ENCODE measurements at places on chromosomes 6 and 20. TPM values are rescaled to one million over a fixed set of nuclear protein-coding genes. Genes with fewer than 3 reads are reported as not detected.

- no peak for DNase-seq
Measured at GRCh38 chr20:51244466-51244865, 221.6 kb upstream of the KCNG1 start.

DNA sequence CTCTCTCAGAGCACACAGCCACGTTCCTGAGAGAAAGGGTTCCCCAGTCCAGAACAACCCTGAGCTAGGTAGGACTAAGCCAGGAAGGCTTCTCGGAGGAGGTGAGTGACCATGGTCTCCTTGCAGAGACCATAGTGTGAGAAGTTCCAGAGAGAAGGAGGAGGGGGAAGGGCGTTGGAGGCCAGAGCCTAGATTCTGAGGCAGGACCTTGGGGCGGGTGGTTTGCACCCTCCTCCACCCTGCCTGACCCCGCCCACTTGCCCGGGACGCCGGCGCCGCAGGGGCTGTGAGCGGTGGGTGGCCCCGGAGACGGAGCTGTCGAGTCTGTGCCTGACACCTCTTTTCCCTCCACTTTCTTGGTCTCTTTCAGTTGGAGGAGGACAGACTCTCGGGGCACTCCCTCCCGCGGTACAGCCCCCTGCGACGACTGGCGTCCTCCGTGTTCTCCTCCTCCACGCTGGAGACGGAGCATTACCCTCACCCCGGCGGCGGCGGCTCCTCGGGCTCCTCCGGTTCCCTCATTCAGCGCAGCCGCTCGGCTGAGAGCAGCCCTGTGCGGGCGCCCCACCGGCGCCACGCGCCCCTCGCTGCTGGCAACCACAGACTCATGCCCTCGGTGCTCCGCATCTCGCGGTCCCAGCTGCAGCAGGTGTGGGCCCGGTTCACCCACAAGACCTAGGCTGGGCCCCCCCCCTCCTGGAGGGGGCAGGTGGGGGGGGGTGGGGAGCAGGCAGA lies 26.2 kb downstream of the TTBK1 start:
- no peak for DNase-seq

DNA sequence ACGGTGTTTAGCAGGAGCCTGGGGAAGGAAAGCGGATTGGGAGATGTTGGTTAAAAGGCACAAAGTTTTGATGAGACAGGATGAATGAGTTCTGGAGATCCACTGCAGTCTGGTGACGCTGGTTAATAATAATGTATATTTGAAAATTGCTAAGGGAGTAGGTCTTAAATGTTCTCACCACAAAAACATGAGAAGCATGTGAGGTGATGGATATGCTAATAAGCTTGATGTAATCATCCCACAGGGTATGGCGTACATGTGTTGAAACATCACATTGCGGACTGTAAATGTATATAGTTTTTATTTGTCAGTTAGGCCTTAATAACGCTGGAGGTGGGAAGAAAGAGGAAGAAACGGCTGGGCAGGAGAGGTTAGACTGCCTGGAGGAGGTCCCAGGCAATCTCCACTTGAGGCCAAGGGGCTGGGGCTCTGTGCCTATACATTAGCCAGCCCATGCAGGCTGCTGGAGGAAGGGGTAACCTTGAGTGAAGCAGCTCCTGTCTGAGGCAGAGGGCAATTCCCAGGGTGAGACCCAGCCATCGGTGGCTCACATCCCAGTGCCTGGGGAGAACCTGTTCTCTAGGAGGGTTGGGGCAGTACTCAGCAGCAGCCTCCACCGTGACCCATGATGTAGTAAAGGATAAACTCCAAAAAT lies 188.2 kb upstream of the QKI start:
- DNase-seq = no peak

GRCh38 chr6:17552861-17553260 lies 47.2 kb upstream of the FAM8A1 start:
- no peak for DNase-seq

DNA sequence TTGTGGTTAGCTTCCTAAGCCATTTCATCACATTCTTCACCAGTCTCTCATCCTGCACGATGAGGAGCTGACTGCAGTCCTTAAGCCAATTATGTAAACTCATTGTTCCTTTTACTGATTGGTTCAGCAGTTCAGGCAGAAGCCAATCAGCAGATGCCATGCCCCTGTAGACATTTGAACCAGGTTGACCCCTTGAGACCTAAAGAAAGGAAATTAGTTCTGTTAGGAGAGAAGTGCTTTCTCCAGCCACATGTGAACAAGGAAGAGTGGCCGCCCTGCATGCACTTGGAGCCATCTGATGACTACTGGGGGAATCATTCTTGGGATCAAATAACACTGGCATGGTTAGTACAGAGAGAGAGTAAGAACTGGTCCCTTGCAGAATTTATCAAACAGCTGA lies 535.2 kb upstream of the ID4 start:
- DNase-seq = no peak

- no peak for DNase-seq
Measured at GRCh38 chr6:47419621-47420020, 58.0 kb upstream of the CD2AP start.

DNA sequence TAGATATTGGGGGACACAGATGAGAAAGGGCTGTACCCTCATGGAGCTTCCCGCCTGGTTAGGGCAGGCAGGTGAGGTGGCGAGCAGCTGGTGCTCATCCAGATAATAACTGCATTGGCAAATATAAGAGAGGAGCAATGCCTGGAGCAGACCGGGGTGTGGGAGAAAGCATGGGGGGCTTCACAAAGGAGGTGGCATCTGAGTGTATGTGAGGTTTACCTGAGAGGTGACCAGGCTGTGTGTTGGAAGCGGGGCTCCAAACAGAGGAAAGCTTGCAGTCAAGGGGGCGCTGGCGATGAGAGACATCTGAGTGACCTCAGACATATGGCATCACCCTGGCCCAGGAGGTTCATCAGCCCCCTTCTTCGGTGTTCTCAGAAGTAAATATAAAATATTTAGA lies 72.1 kb upstream of the PMEPA1 start:
- DNase-seq = no peak

- DNase-seq = no peak
Measured at GRCh38 chr6:124857746-124858145, 104.5 kb upstream of the RNF217 start.

- DNase-seq = no peak
Measured at GRCh38 chr20:61739086-61739831, 326.4 kb downstream of the TAF4 start.

- no peak for DNase-seq
Measured at GRCh38 chr6:68976260-68976659, 341.2 kb downstream of the ADGRB3 start.

DNA sequence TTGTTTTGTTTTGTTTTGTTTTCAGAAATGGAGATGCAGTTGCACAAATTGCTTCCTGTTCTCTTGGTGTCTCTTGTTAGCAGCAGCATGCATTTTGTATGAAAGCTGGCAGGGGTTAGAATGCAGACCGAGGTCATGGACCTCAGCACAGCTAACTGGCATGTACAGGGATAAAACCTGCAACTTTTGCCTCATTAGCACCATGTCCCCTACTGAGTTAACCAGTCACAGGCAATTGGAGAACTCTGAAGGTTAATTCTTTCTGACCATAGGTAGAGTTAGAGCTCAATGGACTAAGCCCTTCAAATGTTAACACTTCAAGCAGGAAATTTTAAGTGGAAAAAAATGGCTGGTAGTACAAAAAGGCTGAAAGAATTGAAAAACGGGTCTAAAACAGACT lies 377.1 kb downstream of the ADGRB3 start:
- no peak for DNase-seq

GRCh38 chr6:125574604-125575003 lies 174.8 kb upstream of the HEY2 start:
- DNase-seq = no peak

DNA sequence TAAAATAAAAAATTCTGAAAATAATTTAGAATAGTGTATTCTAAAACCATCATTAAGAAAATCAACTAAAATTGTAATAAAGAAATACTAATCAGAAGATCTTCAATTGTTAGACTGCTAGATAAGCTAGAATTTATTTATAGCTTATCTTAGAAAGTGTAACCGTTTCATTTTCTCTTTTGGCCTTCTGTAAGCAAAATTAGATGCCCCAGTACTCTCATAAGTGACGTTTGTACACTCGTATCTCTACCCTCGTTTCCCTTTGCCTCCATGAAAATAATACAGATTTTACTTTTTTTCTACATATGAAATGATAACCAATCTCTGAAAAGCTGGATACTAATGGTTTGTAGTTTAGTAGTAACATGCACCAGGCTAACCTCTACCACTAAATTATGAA lies 19.8 kb downstream of the DSE start:
- no peak for DNase-seq

GRCh38 chr20:12847872-12848271 lies 160.9 kb upstream of the SPTLC3 start:
- no peak for DNase-seq

HSPA1L gene
- total RNA-seq = 2.8 TPM

SPATA25 gene
- total RNA-seq = 2.8 TPM

All from sciatic nerve (tissue), 2 donors.